ENCODE measurements at places on chromosomes 4 and X. TPM values are rescaled to one million over a fixed set of nuclear protein-coding genes. Genes with fewer than 3 reads are reported as not detected.

- no peak overlapping the region for H3K4me3 ChIP-seq
- H3K27me3 ChIP-seq, result peaks cover 22% of the 10 kb centered on the region
- no peak overlapping the region for H3K27ac ChIP-seq
- H3K36me3 ChIP-seq, result no peaks in the 10 kb centered on the region
Measured at GRCh38 chr4:184977747-184978146, 40.5 kb upstream of the HELT start.

DNA sequence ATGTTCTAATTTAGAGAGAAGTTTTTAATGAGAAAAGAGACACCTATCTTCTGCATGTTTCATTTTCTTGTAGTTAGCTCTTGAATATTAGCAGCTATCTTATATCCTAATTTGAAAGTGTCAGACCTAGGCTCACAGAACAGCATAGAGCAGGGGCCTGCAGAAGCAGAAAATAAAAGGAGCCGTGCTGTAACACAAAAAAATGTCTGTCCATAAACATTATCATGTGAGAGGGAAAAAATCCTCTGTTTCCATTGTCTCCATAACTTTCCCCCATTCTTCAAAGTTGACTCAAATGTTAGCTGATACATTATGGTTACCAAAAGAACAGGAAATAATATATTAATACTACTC, 329.2 kb upstream of the EPHA5 start:
- no peak overlapping the region for H3K4me3 ChIP-seq
- H3K4me1 ChIP-seq, result no peaks in the 10 kb centered on the region
- H3K36me3 ChIP-seq, result no peaks in the 10 kb centered on the region
- DNase-seq, result no peak
- no peaks in the 10 kb centered on the region for H3K27me3 ChIP-seq
- no peak overlapping the region for H3K27ac ChIP-seq

ATP8A1 gene
- 43.8 TPM for total RNA-seq

GRCh38 chr4:18695733-18696527, 674.4 kb upstream of the LCORL start:
- no peak overlapping the region for H3K27ac ChIP-seq
- H3K27me3 ChIP-seq, result no peaks in the 10 kb centered on the region
- H3K4me3 ChIP-seq, result no peak overlapping the region

DNA sequence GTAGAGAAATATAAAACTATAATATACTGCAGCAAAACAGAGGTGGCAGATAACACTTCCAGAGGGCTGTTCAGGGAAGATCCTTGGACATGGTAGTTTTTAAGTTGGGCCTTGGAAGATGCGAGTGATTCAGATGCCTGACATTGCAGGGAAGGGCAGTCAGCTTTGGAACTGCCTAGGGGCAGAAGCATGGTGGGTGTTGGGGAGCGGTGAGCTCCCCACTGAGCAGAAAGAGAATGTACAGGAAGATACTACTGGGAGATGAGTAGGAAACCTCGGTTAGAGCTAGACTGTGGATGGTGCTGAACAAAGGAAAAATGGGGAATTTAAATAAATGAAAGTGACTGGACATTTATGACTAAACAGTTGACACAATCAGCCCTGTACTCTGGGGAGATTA, 24.9 kb upstream of the SEC24B start:
- no peaks in the 10 kb centered on the region for H3K36me3 ChIP-seq
- no peak overlapping the region for H3K4me3 ChIP-seq
- H3K27ac ChIP-seq, result no peak overlapping the region
- H3K4me1 ChIP-seq, result no peaks in the 10 kb centered on the region
- DNase-seq, result no peak

- no peak overlapping the region for H3K27ac ChIP-seq
- H3K27me3 ChIP-seq, result no peaks in the 10 kb centered on the region
- peaks cover 2% of the 10 kb centered on the region for H3K36me3 ChIP-seq
- H3K4me3 ChIP-seq, result no peak overlapping the region
- H3K4me1 ChIP-seq, result peaks cover 4% of the 10 kb centered on the region
Measured at GRCh38 chr4:1209821-1210220, 37.4 kb upstream of the SPON2 start.

LAGE3 gene
- total RNA-seq, result 39.0 TPM

- H3K36me3 ChIP-seq, result no peaks in the 10 kb centered on the region
- no peak for DNase-seq
- no peaks in the 10 kb centered on the region for H3K4me1 ChIP-seq
- H3K27ac ChIP-seq, result no peak overlapping the region
- no peaks in the 10 kb centered on the region for H3K27me3 ChIP-seq
- no peak overlapping the region for H3K4me3 ChIP-seq
Measured at GRCh38 chr4:180923486-180923885, 1319.7 kb upstream of the TENM3 start.

DNA sequence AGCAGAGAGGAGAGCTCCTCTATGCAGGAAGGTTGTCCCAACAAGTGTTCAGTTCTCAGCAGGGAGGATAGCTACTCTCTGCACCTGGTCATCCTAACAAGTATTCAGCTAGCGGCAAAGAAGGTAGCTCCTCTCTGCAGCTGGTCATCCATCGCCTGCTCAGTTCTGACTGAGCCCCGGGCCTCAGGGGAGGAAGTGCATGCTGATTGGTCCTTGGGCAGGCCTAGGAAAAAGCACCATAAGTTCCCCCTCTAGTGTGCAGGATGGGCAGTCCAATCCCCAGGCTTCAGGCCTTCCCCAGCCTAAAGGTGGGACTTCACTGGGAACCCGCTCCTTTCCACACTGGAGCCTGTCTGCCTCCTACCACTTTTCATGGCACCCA, 4.4 kb upstream of the FBXW7 start:
- H3K4me1 ChIP-seq, result peaks cover 31% of the 10 kb centered on the region
- no peak overlapping the region for H3K27ac ChIP-seq
- H3K27me3 ChIP-seq, result no peaks in the 10 kb centered on the region
- peaks cover 28% of the 10 kb centered on the region for H3K36me3 ChIP-seq
- DNase-seq, result no peak

FABP2 gene
- total RNA-seq, result not detected

CABS1 gene
- total RNA-seq, result not detected

GSX2 gene
- total RNA-seq, result not detected

- no peak overlapping the region for H3K27ac ChIP-seq
- no peaks in the 10 kb centered on the region for H3K4me1 ChIP-seq
- no peak for DNase-seq
- H3K4me3 ChIP-seq, result no peak overlapping the region
- no peaks in the 10 kb centered on the region for H3K27me3 ChIP-seq
Measured at GRCh38 chr4:7256984-7257810, 64.9 kb downstream of the SORCS2 start.

FNIP2 gene
- 17.1 TPM for total RNA-seq

GRCh38 chrX:129006491-129006890, 516.8 kb downstream of the SMARCA1 start:
- H3K27me3 ChIP-seq, result no peaks in the 10 kb centered on the region
- no peak overlapping the region for H3K27ac ChIP-seq
- no peak overlapping the region for H3K4me3 ChIP-seq
- no peaks in the 10 kb centered on the region for H3K36me3 ChIP-seq
- no peaks in the 10 kb centered on the region for H3K4me1 ChIP-seq
- no peak for DNase-seq

GPC4 gene
- not detected for total RNA-seq

- H3K27me3 ChIP-seq, result no peaks in the 10 kb centered on the region
- H3K4me3 ChIP-seq, result no peak overlapping the region
- no peaks in the 10 kb centered on the region for H3K4me1 ChIP-seq
Measured at GRCh38 chrX:3501833-3502535, 155.5 kb upstream of the MXRA5 start.

TKTL1 gene
- total RNA-seq, result 1.1 TPM

HOPX gene
- total RNA-seq, result 208 TPM

- H3K27me3 ChIP-seq, result no peaks in the 10 kb centered on the region
- no peak overlapping the region for H3K27ac ChIP-seq
- H3K4me1 ChIP-seq, result peaks cover 15% of the 10 kb centered on the region
- DNase-seq, result no peak
Measured at GRCh38 chr4:1611501-1611870, 72.6 kb downstream of the FAM53A start.

SATL1 gene
- total RNA-seq, result not detected

PRRG3 gene
- total RNA-seq, result not detected

DNA sequence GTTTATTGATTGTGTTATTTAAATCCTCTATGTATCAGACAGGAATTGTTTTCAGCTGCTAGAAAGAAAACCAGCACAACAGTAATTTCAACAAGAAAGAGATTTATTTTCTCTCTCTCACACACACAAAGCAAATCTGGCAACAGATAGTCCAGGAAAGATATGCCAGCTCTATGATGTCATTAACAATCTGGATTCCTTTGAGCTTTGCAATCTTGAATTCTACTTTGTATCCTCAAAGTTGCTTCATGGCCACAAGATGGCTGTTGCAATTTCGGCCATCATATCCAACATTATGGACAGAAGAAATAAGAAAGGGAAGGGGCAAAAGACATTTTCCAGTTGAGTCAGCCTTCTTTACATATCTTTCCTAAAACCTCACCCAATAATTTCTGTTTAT, 19.8 kb upstream of the FMR1 start:
- H3K4me3 ChIP-seq, result no peak overlapping the region
- peaks cover 4% of the 10 kb centered on the region for H3K4me1 ChIP-seq
- no peak for DNase-seq
- no peaks in the 10 kb centered on the region for H3K27me3 ChIP-seq
- no peak overlapping the region for H3K27ac ChIP-seq
- no peaks in the 10 kb centered on the region for H3K36me3 ChIP-seq

Measured in activated CD8-positive, alpha-beta memory T cell treated with anti-CD3 and anti-CD28 coated beads, Interleukin-2, amount 10 ng/mL, durations not matched to agents 7 days and 5 days (primary cell).